Stimulated activated CD8-positive, alpha-beta memory T cell treated with anti-CD3 and anti-CD28 coated beads, Interleukin-7, amount 100 ng/mL, for 1 hour (primary cell): ENCODE measurements at places on chromosomes 7 and 10.

DNA sequence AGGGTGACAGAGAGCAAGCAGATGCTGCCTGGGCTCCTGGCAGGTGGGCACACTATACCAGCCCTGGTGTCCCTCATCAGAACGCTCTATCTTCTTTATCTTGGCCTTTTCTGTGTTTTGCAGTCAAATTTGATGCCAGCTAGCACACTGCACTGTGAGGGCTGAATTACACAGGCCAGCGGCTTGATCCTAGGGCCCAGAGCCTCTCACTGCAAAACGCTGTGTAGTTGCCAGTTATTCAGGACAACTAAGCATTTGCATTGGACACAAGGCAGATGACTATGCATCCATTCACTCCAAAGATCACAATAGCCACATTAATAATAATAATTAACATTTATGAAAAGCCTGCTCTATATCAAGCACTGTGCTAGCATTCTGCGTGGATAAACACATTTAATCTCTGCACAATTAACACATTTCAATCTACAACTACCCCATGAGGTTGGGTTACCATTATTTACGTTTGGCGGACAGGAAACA, 100.3 kb downstream of the PAXIP1 start:
- DNase-seq: no peak

GRCh38 chr10:112948196-112948595, 1.9 kb upstream of the TCF7L2 start:
- DNase-seq: no peak

GRCh38 chr10:510415-510881, 179.0 kb downstream of the DIP2C start:
- no peak for DNase-seq

DNA sequence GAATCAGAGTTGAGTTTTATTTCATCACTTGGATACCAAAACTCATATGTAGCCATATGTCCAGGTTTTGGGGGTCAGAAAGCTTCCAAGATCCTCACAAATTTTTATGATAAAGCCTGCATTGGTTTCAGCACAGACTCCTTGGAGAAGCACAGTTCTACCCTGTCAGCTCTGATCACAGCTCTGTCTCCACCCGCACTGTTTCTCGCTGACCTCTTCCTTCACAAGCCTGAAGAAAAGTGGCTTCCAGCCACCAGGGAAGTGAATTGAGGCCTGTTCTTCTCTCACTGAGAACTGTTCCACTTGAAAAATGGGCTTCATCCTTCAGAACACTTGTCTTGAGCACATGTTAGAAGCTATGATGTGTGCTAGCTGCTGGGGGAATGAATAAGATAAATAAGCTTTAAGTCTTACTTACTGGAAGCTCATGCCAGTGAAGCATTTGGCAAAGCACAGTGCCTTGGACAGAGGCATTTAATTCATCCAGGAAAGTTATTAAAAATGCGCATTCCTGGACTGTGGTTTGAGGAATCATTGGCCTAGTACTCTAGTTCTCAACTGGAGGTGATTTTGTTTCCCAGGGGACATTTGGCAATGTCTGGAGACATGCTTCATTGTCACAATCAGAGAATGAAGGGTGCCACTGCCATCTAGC, 133.6 kb downstream of the BMPER start:
- no peak for DNase-seq

DNA sequence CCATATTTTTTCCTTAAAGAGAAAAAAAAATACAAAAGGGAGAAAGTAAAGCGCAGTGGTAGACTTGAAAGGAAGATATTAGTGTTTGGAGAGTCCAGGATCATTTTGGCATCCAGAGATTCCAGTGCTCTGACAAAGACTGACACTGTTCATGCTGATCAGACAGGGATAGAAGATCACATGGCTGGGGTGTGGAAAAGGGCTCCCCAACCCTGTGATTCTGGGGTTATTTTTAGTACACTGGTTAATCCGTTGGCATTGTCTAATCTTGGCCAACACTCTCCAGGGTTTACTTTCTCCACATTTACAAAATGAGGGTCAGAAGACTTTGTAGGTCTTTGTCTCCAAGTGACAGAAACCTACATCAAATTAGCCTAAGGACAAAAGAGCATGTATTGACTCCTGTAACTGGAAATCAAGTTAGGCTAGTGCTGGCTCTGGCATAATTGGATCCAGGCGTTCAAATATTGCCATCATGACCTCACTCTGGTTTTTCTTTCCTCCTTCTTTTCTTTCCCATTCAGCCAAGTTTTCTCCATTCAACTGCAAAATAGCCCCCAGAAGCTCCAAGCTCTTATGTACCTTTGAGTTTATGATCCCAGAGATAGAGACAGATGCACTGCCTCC, 181.6 kb downstream of the PHTF2 start:
- no peak for DNase-seq

DNA sequence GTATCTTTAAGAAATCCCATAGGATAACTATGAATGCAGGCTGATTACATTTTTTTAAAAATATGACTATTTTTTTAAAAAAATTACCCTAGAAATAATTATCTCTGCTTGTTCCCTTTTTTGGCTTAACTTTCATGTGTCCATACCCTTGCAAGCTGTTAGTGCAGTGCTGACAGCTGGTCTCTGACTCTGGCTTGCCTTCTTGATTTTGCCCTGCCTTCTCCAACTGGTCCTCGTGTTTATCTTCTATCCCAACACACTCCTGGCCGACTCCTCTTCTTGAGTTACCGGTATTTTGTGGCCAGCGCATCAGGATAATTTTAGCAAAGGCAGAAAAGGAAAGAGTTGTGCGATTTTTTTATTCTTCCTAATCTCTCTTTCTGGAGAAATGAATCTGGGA, 111.7 kb upstream of the STARD3NL start:
- DNase-seq: no peak

- DNase-seq: no peak
Measured at GRCh38 chr10:118701529-118702323, 53.0 kb downstream of the CACUL1 start.

DNA sequence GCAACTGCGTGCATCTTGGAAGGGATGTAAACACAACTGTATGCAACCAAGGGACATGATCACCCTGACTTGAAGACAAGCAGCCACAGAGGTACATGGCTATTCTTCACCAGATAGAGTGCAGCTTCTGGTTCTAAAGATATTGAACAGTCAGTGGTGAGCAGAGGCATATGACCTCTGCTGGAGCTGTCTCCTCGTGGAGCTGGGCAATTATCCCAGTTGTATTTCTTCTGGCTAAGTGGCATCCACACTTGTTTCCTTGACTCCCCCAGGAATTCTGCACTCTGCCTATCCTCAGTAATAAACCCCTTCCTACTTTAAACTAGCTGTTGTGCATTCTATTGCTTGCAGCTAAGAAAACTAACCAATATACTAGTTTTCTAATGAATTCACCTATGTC, 216.8 kb downstream of the THSD7A start:
- DNase-seq: no peak

- DNase-seq: peak; percentile 38
Measured at GRCh38 chr10:26486990-26487850, 49.1 kb downstream of the APBB1IP start.

DNA sequence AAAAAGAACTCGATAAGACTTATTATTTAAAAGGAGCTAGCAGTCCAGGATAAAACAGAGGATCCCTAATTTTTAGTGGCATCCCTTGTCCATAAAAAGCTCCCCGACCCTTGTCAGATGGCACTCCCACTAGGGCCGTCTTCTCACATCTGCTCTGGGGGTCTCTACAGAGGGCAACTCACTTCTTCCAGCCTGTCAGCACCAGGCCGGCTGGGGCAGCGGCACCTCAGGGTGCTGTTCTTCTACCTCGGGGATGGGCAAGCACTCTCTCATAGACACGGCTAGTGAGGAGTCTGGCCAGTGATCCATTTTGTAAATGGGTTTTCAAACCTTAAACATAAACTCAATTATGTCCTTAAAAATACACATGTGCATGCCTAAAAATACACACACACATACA, 134.7 kb downstream of the PRPF18 start:
- DNase-seq: no peak

- DNase-seq: no peak
Measured at GRCh38 chr10:44865289-44865671, 45.9 kb upstream of the TMEM72 start.

DNA sequence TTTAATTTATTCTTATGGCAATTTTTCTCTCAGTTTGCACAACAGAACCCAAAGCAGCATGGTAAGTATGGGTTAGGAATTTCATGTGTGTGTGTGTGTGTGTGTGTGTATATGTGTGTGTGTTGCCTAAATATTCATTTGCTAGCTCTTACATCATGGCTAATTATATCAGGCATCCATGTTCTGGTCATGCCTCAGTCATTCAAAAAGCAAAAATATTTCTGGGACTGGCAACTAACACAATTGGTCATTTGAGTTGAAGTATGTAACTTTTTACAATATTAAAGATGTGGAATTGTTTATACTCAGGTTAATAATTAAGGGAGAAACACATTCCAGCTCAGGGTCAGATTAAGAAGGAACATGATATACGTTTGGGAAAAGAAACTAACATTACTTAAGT, 67.6 kb upstream of the PHYHIPL start:
- DNase-seq: no peak

- DNase-seq: no peak
Measured at GRCh38 chr7:66894463-66895080, 26.5 kb upstream of the TMEM248 start.

DNA sequence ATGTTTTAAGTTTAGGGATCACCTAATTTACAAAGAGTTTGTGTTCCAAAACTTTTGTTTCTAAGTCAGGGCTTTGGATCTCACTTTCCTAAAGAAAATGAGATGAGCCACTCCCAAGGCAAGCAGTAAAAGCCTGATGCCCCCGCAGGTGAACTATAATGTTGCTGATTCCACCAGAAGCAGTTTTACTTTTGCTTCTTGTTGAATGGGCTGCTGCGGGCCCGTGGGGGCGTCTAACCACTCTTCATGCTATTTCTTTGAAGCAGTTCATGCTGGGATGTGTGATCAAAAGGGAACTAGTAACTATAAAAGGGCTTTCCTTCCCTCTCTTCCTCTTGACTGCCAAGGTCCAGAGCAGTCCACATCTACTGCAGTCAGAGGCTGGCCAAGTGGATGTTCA, 118.7 kb upstream of the NEBL start:
- DNase-seq: no peak

GRCh38 chr7:102993718-102994029, 80.9 kb downstream of the LRRC17 start:
- DNase-seq: no peak

- no peak for DNase-seq
Measured at GRCh38 chr7:100516135-100516812, 22.7 kb upstream of the AGFG2 start.

GRCh38 chr10:109780997-109781396, 142.3 kb downstream of the XPNPEP1 start:
- DNase-seq: no peak

GRCh38 chr10:29064680-29065079, 224.2 kb upstream of the LYZL1 start:
- DNase-seq: no peak

- DNase-seq: no peak
Measured at GRCh38 chr7:126569402-126569801, 683.3 kb downstream of the GRM8 start.

DNA sequence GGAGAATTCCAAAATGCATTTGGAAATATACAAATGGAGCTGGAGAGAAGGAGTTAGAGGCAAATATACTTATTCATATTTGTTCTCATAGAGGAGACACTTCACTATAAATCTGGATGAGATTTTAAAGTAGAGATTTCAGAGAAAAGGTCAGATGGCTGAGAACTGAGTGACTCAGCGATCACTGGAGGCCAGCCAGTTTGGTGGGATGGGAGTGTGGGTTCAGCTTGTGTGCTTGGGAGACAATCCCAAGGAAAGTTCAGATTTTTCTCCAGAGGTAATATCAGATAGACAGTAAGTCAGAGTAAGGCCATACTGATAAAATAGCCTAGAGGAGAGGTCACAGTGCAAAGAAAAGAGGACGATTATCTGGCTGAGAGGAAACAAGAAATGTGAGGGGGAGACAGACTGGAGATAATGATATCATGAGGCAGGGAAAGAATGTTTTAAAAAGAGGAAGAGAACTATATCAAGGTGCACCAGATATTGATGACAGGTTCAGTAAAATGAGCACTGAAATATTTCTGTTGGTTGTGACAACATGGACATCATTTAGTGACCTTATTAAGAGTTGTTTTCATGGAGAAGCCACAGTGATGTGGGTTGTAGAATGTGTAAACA, 67.0 kb downstream of the MDFIC start:
- DNase-seq: no peak

- no peak for DNase-seq
Measured at GRCh38 chr10:115827231-115828009, 445.6 kb downstream of the GFRA1 start.

DNA sequence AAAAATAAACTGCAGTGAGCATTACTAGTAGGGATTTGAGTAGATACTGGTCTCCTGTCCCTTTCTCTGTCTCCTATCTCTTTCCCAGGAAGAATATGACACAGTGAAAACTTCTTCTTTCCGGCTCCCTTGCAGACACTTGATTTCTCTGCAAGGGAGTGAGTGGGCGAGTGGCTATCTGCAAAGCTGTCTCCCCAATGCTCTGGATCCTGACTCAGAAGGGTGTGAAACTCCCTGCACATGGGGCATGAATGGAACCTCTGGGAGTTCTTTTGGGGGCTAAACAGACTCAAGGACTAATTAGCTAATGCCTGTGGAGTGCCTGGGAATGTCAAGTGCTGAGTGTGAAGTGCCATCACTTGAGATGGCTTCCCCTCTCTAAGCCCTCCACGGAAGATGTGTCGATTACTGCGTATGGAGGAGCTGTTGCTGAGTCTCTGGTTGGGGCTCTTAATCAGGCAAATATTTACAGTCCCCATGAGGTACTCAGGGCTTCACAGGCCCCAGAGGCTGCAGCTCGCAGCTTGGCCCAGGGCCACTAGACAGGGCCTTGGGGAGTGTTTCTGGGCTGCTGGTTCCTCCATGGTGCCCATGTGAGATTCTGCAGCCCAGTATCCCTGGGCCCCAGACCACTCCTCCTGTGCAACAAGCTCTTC, 139.8 kb downstream of the RPS24 start:
- no peak for DNase-seq

- DNase-seq: no peak
Measured at GRCh38 chr7:128831994-128832879, 2.0 kb downstream of the FLNC start.
